M059J (cell line): ENCODE measurements at places on chromosomes 7 and 10.
A peak's percentile ranks its signal among the peaks of the same experiment; 100 is the strongest.

DNA sequence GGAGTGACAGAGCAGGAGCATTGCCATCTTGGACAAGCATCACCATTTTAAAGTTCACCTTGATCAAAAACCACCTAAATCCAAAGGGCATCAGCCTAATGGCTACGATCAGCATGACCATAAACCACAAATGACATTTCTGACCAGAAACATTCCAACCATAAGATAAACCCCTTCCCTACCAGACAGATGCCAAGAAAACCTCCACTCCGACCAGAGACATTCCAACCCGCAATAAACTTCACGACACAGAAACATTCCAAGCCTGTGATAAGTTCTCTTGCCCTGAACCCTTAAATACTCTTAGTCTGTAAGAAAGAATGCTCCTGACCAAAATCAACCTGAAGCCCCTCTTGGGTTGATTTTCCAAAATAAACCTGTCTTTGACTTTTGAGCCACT is 606.9 kb downstream of the POM121L12 start:
- peak; percentile 3 for DNase-seq

GRCh38 chr10:4250587-4250887 is 465.5 kb upstream of the KLF6 start:
- no peak for DNase-seq

DNA sequence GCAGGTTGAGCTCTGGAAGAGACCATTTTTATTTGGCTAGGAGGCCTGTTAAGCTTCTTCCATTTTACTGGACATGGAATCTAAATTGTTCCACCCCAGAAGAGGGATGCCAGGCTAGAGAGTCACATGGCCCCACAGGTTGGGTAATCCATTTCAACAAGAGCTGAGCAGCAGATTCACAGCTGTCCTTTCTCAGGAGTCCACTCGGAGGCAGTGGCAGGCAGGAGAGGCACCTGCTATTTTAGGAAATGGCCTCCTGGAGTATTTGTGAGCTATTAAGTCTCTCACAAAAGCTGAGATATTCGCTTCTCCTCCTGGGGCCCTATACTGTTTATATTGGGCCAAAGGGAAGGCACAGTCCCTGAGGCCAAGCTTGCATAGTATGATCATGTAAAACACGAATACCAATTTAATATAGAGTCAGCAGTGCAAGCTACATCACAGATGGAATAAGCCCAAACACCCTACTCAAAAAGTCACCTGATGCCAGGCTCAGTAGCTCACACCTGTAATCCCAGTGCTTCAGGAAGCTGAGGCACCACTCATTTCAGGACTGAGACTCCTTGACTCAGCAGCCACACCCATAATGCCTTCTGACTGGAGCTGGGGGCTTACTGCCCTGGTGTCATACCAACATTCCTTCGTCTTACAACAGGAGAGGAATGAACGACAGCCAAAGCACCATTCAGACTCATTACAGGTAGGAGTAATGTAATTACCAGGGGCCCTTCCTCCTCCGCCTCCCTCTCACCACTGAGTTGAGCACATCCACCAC is 124.1 kb downstream of the LMBR1 start:
- no peak for DNase-seq

DNA sequence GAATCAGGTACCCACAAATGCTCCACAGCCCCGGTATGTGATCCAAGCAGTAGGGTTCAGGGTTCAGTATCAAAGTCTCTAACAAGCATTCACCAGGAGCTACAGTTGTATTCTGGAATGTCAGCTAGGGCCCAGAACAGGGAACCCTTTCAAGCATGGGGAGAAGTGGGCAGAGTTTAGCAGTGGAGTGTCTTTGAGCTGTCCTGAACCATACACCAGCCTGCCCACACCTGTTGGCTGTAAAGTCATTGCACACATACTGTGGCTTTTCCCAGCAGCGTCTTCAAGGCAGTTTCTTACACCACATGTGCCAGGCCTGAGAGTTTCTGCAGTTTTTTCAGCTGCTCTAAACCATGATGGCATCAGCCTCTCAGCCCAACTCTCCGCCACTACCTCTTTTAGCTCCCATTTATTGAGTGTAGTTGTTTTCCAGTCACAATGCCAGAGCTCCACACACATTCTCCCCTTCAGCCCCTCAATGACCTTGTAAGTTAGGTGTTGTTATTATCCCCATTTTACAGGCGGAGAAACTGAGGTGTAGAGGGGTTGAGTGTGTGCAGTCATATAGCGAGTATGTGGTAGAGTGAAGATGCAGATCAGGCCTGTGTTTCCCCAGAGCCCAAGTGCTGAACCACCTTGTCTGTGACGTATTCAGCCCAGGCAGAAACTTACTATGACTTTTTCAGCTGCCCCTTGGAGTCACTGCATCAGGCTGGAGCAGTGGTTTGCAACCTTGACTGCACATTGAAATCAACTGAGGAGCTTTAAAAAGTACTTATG is 83.1 kb downstream of the CHN2 start:
- no peak for DNase-seq

- peak; percentile 68 for DNase-seq
These were observed 96.4 kb downstream of the MARCHF5 start for GRCh38 chr10:92387289-92387940.
